Placental pericyte (primary cell): ENCODE measurements at places on chromosomes 1 and 21. TPM values are rescaled to one million over a fixed set of nuclear protein-coding genes. Genes with fewer than 3 reads are reported as not detected.

The P3R3URF gene
- total RNA-seq, result not detected in 2 replicates

The LCE3E gene
- not detected in 2 replicates for total RNA-seq

The LCE1C gene
- total RNA-seq, result not detected in 2 replicates

The RAB29 gene
- 15.3 and 18.4 TPM in 2 replicates for total RNA-seq

The RABGAP1L gene
- total RNA-seq, result 18.4 and 32.4 TPM in 2 replicates

The PADI2 gene
- 0.29 TPM in 1 of 2 replicates, not detected in the other for total RNA-seq
